ENCODE measurements at places on chromosomes 5 and 9.

DNA sequence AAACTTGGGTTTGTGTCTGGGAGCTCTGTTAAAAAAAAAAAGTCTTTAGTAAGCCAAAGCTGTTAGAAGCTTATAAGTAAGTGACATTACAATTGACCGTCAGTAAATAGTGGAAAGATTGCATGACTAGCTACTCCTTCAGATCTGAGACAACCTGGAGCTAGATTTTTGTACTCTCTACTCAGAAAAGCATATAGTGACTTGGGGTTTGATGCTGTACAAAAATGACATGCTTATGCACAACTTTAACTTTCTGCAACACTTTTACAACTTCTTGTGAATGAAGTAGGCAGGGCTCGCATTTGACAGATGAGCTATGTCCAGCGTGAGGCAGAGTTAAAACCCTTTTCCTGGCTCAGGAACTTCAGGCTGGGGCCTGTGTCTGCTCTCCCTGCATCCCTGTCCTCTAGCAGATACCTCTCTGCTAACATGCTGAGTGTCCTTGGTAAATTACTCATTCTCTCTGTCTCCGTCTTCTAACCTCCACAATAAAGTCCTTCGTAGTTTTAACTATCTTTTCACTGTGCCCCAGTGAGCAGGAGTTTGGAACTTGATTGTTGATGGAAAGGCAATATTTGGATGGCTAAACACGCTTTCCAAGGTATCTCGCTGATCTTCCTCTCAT, 471 bp upstream of the GHR start:
- DNase-seq = no peak

DNA sequence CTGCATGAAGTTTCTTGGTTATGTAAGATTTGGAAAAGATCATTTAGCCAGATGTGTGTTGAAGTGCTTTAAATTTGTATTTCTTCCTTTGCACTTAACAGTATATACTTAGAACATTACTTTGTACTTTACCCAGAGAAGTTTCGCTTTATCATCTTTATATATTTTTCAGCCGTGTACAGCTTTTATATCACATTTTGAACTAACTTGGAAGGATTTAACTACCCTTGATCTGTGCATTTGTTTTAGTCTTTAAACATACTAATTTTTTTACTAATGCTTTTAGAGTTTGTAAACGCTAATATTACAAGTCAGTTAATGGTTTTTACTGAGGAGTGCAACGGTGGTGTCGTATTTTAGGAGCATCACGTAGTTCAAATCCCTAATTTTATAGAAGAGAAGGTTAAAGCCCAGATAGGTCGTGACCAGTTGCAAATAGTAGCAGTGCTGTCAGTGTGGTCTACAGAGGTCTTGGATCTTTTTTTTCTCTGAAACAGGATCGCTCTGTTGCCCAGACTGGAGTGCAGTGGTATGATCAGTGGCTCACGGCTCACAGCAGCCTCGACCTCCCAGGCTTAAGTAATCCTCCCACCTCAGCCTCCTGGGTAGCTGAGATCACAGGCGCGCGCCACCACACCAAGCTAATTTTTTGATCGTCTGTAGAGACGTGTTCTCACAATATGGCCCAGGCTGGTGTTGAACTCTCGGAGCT, 2.0 kb downstream of the MATR3 start:
- no peak for DNase-seq

DNA sequence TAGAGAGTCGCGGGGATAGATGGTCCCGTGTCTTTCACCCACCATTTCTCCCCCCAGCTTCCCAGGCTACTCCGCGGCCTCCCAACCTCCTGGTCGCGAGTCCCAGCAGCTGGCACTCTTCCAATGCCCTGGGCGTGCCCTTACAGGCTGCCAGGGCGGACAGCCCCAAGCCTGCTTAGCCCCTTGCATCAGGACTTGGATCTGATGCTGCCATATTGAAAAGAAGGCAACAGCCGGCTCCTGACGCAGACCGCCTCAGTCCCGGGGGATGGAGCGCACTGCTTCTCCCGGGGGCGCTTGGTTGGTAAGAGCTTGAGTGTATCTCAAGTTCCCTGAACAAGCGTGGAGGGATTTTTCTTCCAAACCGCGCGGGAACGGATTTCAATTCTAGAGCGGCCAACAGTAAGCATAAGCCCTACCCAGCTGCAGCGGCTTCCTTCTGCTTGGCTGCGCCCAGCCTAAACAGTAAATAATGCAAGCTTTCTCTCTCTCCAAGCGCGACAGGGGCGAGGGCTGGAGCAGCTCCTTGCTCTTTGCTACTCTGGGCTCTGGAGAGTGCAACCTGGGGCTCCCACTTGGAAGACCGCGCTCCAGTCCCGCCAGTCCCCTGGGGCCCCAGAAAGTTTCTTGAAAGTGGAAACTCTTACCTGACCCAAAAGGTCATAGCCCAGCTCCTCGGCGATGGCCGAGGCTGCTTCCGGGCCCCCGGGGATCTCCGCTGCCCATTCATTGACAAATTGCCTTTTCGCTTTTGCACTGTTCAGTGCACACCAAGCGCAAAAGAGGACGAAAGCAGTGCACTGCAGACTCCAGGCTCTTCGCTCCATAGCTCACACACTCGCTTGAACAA, 607 bp downstream of the PCSK1 start:
- peak; percentile 82 for DNase-seq

- peak; percentile 92 for DNase-seq
Observed at GRCh38 chr9:76662476-76663281, 101.6 kb upstream of the PCA3 start.

DNA sequence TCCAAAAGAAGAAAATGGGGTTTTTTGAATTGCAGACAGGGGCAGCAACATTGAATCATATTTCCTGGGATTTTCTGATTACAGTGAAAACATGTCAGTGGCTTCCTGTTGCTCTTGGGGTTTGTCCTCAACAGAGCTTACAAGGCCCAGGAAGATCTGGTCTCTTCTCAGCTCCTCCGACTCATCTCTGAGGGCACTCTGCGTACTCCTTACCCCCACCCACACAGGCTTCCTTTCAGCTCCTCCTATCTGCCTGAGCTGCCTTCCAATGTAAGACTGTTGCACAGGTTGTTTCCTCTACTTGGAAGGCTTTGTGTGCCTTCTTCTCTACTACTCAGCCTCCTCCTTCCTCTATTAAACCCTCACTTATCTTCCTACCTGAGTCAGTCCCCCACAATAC, 245.1 kb upstream of the MEF2C start:
- no peak for DNase-seq

- DNase-seq = no peak
Observed at GRCh38 chr9:89154651-89155336, 23.8 kb downstream of the SHC3 start.

DNA sequence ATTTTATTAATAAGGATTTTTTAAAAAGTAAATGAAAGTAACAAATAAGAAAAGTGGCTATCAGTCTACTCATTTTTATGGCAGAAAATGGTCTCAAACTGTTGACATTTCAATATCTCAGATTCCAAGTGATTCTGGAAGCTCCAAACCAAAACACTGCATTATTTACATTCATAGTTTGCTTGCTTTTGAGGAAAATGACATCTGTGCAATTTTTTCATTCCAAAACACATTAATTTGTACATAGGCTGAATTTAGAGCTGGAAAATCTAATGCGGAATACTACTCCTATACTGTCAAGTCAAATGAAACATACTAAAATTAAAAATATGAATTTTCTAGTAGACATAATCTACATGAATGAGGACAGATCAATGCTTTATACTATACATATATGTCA, 1047.6 kb downstream of the CDH9 start:
- DNase-seq = no peak

DNA sequence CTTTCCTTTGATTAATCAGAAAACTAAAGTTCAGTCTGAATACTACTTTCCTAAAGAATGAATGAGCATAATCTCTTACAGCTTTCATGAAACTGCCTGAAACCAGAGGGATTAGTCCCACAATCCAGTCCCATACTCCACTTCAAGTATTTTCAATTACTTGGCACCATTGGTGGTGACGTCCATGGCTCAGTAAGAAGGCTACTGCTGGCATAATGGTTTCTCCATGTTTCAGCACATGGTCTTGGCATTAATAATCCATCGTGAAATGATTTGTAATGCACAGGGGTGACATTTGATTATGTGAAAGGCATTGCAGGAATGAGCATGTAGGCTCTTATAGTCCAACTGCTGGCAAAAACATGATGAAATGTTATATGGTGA, 23.4 kb downstream of the LIX1 start:
- no peak for DNase-seq

DNA sequence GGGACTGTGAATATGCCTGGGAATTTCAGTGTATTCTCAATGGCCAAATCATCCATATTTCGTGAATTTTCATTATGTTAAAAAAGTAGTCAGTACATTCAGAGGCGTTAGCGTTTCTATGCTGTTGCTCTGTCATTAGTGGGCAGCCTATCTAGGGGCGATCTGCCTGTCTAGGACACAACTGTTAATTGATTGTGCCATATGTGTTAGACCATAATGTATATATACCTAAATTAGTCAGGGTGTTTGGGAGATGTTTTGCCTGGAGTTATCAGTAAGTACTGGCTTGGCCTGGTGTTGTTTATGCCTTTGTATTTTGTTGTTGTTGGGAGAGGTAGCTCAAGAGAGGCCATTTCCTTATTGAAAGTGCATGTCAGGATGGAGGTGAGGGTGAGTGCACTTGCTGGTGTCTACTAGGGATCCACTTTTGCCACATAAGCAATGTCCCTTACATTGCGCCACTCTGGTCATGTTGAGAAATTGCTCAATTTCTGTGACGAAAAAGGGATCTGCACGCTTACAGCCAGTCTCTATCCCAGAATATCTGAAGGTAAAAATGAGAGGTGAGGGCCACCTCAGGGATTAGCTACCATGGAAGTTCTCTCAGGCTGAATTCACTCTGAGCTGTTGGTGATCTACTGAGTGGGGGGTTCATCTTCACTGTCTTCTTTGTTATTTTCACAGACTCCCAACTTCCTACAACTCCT, 123.3 kb downstream of the ST8SIA4 start:
- no peak for DNase-seq

- DNase-seq = no peak
Observed at GRCh38 chr9:125176636-125177035, 13.0 kb downstream of the PPP6C start.

GRCh38 chr5:176656467-176656990, 9.2 kb downstream of the TSPAN17 start:
- no peak for DNase-seq

DNA sequence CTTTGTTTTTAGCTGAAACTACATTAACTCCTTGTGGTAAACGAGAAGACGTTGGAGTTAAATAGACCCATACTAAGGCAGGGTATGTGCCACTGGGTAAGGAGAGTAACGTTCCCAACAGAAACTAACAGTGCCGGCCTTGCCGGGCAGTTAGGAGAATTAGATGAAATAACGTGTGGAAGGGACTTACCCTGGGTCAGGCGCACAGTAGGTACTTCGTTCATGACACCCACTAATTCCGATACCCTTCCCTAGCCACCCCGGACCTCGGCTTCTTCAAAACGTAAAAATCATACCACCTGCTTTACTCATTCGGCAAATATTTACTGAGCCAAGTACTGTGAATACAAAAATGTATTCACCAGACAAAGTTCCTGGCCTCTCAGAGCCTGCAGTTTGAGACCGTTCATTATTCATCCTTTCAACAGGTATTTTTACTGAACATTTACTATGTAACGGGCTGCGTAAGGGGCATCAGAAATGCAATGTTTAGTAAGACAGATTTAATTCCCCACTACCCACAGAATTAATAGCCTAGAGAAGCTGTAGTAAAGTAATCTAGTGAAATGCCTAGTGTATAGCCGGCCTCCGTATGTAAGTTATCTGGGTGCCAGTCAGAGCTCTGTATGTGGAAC, 3.2 kb upstream of the SMIM23 start:
- DNase-seq = no peak

Measured in NCI-H2029 treated with DMSO at 0.1 percent for 48 hours (cell line).